ENCODE measurements at places on chromosomes 5 and 9.

GRCh38 chr5:172795318-172795977 lies 24.5 kb upstream of the DUSP1 start:
- no peak for DNase-seq

DNA sequence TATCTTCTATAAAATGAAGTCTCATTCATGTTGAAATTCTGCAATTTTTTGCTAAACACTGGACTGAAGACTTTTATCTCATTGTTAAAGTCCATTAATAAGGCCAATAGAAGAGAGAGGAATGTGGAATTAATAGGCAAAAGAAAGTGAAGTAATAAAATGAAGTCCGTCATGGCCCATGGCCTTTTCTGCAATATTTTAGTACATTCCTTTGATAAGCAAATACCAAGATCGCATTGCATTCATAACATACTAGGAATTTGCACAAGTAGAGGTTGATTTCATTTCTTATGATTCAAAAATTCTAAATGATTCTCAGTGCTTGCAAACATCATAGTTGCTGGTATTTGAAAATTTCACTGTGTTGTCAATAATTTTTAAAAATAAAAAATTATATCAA lies 664.0 kb downstream of the NR2F1-AS1 start:
- DNase-seq = no peak

DNA sequence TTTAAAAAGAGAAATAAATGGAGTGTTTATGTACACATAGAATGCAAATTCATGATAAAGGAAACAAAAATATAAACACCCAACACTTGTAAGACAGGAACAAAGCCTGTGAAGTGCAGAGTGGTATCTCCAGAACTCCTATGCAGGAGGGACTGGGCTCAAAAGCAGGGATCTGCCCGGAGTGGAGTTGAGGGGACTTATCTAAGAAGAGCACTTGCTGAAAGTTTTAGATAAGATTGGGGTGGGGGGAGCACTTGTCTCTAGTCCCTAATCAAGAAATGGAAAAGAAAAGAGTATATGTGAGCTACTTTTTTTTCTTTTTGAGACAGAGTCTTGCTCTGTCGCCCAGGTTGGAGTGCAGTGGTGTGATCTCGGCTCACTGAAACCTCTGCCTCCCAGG lies 840.4 kb downstream of the MAT2B start:
- DNase-seq = no peak

DNA sequence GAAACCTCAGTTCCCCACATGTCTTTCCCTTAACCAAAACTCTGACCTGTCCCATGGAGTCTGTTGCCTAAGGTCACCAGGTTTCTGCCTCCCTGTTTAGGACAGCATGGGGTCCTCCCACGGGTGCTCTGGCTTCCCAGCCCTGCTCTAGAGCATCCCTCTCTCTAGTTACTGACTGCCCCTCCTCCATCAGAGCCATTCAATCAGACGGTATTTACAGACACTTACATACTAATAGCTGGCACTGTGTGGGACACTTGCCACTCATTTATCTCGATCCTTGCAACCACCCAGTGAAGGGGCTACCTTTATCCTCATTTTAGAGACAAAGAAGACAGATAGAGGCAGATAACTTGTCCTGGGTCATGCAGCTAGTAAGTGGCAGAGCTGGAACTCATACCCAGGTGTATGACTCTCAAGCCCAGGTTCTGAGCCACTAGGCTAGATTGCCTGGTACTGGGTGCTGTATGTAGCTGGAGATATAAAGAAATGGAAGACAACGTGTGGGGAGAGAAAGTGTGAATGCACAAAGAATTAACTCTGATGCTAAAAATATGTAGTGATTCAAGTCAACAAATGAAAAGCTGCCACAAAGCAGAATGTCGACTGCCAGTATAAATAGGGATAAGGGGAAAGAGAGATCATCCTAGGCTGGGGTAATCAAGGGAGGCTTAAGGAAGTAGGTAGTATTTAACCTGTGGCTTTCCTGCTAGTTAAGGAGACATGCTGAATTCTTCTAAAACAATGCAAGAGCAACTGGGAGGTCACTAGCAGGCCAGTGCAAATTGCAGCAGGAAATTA lies 52.5 kb upstream of the PDE8B start:
- DNase-seq = no peak

- DNase-seq = no peak
These were observed 28.4 kb downstream of the JADE2 start for GRCh38 chr5:134553821-134554267.

GRCh38 chr5:169300468-169301385 lies at the start of gene SLIT3:
Gene SLIT3, minus strand, starts transcription at chr5:169301139. Its CDS starts 430 bp downstream, at chr5:169300709.
- DNase-seq = no peak

DNA sequence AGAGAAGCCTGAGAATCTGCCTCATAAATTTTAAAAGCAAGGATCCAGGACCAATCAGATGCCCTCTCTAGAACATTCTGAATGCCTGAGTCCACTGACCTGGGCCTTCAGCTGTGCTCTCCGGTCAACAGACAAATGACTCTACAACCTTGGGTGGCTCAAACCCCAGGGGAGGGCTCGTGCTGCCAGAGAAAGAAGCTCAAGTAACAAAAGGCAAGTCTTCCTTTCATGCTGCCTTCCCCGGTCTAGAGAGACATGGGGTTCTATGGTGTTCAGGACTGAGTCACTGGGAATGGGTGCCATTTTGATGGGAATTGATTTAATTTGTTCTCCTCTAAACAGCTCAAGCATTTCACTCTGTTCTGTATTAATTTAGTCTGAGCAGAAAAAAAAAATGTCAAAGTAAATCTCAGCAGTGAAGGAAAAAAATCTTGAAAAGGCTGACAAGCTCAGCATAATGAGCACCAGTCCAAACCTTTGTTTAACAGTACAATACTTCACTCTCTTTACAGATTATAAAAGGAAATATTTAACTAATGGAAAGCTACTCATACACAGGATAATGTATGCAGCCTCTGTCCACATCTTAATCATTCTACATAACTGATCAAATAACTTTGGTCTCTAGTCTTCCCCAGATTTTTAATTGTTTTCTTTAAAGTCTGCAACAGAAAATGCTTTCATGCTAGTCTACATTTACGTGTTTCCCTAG lies 191.0 kb downstream of the GLIS3 start:
- DNase-seq = no peak

DNA sequence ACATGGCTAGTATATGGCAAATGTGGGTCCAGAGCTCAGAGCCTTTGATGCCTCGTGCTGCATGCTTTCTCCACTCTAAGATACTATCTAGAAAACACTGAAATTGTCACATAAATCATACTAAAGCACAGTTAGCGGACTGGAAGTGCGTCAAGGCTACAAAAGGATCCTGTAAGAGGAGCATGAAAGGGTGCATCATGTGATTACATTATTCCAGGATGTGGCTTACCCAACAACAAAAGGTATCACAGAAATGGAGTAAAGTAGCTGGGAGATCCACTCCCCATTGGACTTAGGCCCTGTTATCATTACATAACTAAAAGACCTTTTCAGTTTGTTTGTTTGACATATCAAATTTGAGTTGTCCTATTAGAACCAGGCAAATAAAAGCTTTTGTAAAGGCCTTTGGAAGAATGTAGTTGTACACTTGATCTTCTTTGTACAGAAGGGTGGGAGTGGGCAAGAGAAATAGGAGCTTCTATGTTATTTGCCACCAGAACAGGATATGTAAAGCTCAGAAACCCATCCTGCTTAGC lies 6.9 kb downstream of the SLC31A1 start:
- DNase-seq = no peak

- DNase-seq = no peak
These were observed 153.4 kb upstream of the PPP1R26 start for GRCh38 chr9:135326141-135326540.

- no peak for DNase-seq
These were observed 181.7 kb downstream of the ERCC6L2 start for GRCh38 chr9:96057155-96057554.

GRCh38 chr9:10835791-10836463 lies 223.1 kb upstream of the PTPRD start:
- no peak for DNase-seq

GRCh38 chr5:18882154-18882553 lies 1105.8 kb downstream of the CDH18 start:
- DNase-seq = no peak

DNA sequence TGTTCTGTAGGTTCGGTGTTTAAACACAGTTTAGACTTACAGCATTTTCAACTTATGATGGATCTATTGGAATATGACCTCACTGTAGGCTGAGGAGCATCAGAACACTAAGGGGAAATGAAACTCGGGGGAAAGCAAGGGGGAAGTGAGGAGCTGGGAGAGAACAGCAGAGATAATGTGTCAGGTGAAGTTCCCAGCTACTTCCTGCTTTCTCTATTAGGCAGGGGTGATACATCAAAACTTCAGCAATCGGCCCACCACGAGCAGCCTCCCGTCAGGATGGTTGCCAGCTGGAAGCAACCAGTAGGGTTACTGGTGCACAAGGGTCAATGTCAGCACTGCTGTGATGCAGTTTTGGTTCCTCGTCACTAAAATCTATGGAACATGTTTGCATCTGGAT lies 34.3 kb downstream of the FAT2 start:
- no peak for DNase-seq

DNA sequence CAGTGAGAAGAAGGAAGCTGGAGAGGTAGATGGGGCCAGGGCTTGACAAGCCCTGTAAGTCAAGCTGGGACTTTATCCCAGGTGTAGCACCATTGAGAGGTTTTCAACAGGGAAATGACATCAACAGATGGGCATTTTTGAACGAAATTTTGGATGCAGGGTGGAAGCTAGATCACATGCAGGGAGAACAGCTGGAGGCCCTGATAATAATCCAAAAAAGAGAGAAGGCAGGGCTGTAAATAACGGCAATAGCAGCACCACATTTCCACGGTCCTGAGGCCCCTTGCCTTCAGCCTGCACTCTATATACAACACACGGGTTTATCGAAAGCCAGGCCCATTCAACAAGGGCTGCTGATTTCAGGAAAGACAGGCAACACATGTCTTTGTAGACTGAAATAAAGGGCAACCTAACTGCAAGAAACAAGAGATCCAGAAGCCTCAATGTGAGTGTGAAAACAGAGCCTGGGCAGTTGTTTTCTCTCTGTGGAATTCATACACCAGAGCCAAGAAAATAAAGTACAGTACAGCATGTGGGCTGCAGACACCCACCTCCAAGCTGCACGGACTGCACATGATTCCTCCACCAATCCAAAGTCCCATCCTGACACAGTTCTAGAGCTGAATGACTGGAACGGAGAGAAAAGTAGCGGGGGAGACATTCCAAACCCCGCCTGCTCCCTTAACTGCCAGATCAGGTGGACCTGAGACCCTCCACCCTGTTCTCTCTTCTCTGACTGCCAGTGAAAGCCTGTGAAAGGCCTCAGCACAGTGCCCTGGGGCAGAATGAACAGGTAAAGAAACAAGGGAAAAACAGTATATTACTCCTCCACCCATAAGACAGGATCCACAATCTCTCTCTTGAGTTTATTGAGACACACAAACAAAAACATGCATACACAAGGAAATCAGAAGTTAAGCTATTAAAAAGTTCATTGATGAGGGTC lies 36.3 kb downstream of the KLHL3 start:
- DNase-seq = no peak

GRCh38 chr5:108251350-108251749 lies 130.5 kb downstream of the FBXL17 start:
- no peak for DNase-seq
